ENCODE measurements at places on chromosomes 7 and 10.

- DNase-seq = no peak
Observed at GRCh38 chr10:88104223-88104622, 240.8 kb downstream of the PTEN start.

- DNase-seq = no peak
Observed at GRCh38 chr10:78330884-78331283, 297.2 kb downstream of the RPS24 start.

DNA sequence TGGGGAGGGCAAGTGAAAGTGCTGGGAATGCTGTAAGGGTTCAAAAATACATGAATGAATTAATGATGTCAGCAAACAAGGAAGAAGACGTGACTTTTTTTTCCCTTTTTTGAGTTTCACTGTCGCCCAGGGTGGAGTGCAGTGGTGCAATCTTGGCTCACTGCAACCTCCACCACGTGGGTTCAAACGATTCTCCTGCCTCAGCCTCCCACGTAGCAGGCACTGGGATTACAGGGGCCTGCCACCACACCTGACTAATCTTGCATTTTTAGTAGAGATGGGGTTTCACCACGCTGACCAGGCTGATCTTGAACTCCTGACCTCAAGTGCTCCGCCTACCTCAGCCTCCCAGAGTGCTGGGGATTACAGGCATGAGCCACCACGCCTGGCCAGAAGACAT, 30.0 kb downstream of the DENND10 start:
- no peak for DNase-seq

DNA sequence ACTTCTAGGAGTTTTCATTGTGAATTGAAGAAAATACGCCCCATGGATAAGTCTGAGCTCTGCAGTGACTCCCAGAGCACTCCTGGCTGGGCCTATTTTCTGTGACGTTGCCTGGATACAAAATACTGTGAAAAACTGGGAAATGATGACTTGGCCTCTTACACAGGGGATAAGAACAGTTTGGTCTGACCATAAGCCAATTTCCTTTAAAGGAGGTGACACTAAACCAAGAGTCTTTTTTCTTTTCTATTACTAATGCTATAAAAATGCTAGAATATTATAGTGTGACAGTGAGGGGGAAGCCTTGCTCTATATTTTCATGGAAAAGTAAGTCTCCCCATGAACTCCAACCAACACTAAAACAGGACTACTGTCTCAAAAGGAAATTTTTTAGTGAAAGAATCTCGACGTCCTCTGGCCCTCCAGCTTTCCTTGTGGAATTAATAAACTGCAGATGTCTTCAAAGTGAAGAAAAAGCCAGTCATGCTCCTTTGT, 45.5 kb downstream of the MYOF start:
- no peak for DNase-seq

DNA sequence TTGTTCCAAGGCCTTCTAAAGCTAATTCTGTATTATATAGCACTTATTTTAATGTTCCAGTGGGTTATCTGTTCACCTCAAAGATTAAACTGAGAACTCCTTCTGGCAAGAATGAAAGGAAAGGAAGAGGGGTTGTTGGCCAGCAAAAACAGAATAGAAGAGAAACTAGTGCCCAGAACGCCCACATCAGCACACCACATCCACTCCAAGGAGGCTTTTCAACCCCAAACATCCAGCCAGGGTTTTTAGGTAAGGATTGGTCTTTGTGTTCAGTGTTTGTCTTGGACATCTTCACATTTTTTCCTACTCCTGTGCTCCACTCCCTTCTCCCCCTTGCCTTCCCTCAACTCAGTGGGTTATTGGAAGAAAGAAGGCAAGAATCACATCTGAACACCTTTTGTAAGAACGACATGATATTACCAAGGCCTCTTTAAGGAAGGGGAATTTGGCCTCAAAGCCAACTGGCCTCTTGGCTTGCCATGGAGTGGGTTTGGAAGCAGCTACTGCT, 55.8 kb downstream of the BICC1 start:
- no peak for DNase-seq

GRCh38 chr7:32879460-32879859, 12.1 kb downstream of the KBTBD2 start:
- no peak for DNase-seq

DNA sequence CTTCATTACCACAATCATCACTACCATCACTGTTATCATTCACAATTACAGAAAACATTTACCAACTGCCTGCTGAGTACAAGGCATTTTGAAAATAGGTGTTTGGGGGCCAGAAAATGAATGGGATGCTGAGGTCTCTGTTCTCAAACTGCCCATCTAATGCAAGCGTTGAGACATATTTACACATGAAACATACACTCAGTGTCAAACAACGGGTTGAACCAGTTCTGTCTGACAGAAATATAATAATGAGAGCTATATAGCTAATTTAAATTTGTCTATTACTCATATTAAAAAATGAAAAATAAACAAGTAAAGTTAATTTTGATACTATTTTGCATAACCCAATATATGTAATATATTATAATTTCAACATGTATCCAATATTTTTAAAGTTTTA, 303.1 kb downstream of the KCNMA1 start:
- DNase-seq = no peak

GRCh38 chr7:18504965-18505364, 9.4 kb downstream of the HDAC9 start:
- DNase-seq = no peak

GRCh38 chr10:31315453-31315852, 3.6 kb upstream of the ZEB1 start:
- DNase-seq = no peak

GRCh38 chr10:29317027-29317420, 28.2 kb downstream of the LYZL1 start:
- no peak for DNase-seq

DNA sequence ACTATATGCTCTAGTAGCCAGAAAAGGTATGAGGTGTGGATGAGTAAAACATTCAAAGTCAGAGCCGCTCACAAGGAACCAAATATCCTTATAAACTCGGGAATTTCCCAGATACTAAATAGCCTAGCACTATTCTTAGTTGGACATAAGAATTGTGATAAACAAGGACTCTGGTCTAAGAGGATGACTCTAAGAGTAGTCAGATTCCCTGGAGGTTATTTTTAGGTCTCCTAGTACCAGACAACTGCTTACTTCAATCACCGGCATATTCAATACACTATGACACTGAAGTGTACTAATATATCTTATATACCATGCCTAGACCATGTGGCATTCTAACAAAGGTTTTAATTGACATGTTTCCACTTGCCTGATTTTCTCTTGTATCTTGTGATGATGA, 56.5 kb downstream of the LMBR1 start:
- no peak for DNase-seq

DNA sequence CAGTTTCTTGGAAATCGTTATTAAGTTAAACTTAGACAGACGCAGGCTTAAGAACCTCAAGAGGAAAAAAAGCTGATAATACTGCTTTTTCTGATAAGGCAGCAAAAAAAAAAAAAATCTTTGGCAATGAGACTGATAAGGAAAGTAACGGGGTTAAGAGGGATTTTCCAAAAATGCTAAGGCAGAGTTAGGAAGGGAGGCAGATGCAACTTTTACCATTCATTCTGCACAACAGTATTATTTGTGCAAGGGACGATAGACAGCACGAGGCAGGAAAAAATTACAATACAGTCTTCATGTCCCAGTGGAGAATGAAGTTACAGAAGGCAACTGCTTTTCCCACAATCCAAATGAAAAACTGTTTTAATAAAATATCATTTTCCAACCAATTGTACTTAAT, 194.0 kb downstream of the DOCK4 start:
- DNase-seq = no peak

- DNase-seq = no peak
Observed at GRCh38 chr10:6200734-6201515, 1.8 kb upstream of the PFKFB3 start.

GRCh38 chr10:69572159-69573055, 815 bp downstream of the NEUROG3 start:
- no peak for DNase-seq

DNA sequence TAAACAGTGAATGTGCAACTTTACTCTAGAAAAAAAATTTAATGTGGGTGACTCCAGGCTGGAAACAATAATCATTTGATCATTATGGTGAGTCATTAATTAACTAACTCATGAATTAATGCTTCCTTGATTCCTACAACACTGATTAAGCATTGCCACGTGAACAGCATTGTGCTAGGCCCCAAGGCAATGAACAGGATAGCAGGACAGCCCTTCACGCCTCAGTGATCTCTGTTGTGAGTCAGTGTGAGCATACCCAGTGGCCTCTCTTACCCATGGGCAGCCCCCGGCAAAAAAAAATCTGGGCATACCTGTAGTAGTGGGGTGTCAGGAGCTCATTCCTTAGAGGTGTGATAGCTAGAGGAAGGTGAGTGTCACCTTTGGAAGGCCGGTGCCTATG, 76.0 kb downstream of the DENND2A start:
- no peak for DNase-seq

GRCh38 chr10:33808475-33808874, 474.0 kb upstream of the NRP1 start:
- no peak for DNase-seq

- DNase-seq = no peak
Observed at GRCh38 chr10:6274040-6274439, 71.3 kb downstream of the PFKFB3 start.
